ENCODE measurements at places on chromosomes 7 and 10.

GRCh38 chr7:47635091-47636080, 53.5 kb upstream of the TNS3 start:
- DNase-seq = no peak

DNA sequence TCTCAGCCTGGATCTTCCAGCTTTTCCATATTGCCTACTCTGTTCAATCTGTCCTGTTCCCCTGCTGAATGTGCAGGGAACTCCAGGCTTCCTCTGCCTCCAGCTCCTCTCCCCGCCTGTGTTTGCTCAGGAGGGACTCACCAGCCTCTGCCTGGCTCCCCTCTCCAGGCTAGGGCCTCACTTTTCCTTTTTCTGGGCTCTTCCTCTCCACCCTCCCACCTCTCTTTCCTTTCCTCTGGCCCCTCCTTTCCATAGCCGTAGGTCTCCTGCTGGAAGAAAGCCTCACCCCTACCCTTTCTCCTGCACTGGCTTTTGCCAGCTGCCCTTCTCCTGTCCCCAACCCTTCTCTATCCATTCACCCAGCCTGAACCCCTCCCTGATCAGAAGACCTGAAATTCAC, 25.0 kb downstream of the PILRA start:
- no peak for DNase-seq

GRCh38 chr7:28176645-28177044, 4.0 kb downstream of the JAZF1 start:
- no peak for DNase-seq

DNA sequence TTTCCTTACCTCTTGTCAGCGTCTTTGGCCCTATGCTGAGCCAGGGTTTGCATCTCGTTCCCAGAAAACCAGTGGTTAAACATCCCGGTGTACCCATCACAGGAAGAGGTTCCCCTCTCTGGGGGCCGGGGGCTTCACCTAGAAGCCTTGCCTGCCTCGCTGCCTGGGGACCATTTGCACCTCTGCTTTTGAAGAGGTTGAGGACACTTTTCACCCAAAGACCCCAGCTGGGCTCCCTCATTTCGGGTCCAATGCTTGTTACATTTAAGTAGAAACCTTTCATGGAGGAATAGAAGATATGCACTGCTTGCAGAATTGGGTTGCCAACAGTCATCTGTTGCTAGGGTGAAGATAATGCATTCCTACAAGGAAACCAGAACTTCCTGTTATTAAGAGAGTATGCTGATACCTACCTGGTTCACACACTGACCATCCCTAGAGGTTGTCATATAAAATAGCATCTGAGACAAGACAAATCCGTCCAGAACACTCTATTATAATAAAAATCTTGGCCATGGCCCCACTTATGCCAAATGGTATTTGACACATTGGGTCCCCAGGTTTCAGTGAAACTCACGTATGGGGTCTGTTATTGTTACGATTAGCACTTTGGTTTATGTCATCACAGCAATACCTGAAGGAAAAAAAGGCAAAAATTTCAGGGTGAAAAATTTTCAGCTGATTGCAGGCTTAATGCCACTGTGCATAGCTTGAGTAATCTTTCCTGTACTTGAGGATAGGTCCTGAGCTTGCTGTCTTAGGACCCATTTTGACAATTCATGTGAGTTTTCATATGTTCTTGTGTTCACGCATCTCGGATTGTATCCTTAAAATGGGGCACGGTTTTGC, 917 bp downstream of the ZNF365 start:
- no peak for DNase-seq

Measured in activated T-cell treated with anti-CD3 and anti-CD28 coated beads, Interleukin-2, amount 50 U/mL, for 1 hour (primary cell).